GM12891 (cell line): ENCODE measurements at places on chromosomes 13 and 19.

DNA sequence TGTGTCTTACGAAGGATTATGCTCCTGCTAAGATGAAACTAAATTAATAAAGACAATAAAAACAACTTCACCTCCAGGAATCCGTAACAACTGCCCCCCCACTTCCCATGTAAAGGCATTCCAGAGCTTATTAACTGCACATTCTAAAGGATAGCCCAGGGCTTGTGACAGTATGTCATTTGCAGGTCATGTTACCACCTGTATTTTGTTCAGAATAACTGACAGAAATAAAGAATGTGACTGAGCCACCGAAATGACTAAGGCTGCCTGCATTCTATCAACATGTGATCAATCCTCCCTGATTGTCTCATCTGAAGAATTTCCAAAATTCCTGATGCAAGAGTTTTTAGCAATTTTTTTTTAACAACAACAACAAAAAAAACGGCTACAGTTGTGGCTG is 117.2 kb downstream of the MIPEP start:
- DNase-seq, result no peak

DNA sequence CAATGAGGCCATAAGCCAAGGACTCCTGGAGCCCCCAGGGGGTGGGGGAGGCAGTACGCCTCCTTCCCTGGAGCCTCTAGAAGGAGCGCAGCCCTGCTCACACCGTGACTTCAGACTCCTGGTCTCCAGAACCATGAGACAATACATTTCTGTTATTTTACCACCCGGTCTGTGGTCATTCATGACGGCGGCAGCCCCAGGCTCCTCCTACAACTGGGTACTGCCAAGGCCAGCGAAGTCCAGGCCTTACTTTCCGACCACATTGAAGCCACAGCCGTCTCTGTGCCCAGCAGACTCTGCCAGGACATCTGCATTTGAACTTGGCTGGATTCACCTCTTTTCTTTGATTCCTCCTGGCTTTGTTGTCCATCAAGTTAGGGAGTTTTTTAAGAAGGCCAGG is 10.5 kb downstream of the GNG7 start:
- no peak for DNase-seq

- no peak for DNase-seq
Measured at GRCh38 chr13:46124967-46125933, 20.4 kb upstream of the CPB2 start.

GRCh38 chr19:45973553-45974338 is at the start of gene NOVA2:
NOVA2 (minus strand) TSS chr19:45973865; CDS start chr19:45973351, 514 bp downstream.
- no peak for DNase-seq

GRCh38 chr13:100510208-100510957 is 78.2 kb downstream of the GGACT start:
- no peak for DNase-seq

GRCh38 chr13:50608370-50608769 is 235.1 kb downstream of the DLEU7 start:
- no peak for DNase-seq

DNA sequence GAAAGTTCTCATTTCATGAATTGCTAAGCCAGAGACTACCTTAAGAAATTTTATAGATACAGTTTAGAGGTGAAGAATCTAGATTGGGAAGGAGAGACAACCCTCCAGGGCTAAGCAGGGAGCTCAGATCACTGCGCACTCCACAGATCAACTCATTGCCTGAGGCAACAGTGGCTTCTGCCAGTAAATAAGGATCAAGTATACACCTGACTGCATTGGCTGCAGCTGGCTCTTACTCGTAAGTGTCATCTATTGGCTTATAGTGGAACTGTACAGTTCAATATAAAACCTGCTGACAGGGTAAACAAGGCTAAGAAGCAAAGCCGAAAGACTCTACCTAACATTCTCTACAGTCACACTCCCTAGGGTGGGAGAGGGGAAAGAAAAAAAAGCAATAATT is 18.0 kb upstream of the C1QTNF9B start:
- no peak for DNase-seq

- no peak for DNase-seq
Measured at GRCh38 chr19:49869009-49869483, 1.7 kb upstream of the PNKP start.

DNA sequence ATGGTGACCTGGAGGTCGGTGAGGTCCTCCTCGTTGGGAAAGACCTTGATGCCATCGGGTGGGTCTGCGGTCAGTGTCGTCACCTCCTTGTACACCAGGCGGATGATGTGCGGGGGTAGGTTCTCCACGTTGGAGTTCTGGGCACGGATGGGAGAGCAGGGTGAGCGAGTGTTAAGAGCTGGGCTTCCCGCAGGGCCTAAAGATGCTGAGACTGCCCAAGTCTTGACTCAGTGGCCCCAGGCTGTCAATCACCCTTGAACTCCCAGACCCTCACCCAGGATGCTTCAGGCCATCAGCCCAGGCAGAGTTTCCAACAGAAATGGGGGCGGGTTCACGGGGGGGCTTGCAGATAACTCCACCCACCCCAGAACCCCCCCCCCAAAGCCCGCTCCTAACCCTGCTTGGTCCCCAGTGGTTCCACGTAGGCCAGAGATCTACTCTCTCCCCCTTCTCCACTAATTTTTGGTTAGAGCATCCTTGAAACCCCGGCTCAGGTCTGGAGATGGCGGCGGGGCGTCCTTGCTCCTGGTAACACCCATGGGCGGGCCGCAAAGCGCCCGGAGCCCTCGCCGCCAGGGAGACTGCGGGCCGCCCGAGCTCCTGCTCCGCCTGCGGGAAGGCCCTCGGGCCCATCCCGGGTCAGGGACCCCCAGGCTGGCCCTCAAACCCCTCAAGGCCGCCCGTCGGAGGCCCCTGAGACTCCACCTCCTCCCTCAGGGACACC is 600 bp downstream of the UBE2S start:
- no peak for DNase-seq

GRCh38 chr13:33582121-33582520 is 235.8 kb upstream of the RFC3 start:
- DNase-seq, result no peak

DNA sequence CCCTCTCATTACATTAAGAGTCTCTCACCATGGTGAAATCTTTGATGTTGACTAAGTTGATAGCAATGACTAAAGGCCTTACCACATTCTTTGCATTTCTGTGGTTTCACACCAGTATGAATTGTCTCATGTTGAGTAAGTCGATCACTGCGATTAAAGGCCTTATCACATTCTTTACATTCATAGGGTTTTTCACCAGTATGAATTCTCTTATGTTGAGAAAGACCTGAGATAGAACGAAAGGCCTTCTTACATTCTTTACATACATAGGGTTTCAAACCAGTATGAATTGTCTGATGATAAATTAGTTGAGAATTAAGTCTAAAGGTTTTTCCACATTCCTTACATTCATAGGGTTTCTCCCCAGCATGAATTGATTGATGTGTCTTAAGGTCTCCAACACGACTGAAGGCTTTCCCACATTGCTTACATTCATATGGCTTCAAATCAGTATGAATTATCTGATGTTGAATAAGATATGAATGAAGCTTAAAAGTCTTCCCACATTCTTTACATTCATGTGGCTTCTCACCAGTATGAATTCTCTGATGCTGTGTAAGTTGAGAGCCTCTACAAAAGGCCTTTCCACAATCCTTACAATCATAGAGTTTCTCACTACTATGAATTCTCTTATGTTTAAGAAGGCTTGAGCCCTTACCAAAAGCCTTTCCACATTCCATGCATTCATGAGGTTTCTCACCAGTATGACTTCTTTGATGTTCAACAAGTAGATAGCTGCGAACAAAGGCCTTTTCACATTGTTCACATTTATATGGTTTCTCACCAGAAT is 45.6 kb downstream of the ZNF283 start:
- DNase-seq, result no peak

GRCh38 chr13:33349986-33350826 is 64.7 kb upstream of the STARD13 start:
- DNase-seq, result peak; percentile 19

DNA sequence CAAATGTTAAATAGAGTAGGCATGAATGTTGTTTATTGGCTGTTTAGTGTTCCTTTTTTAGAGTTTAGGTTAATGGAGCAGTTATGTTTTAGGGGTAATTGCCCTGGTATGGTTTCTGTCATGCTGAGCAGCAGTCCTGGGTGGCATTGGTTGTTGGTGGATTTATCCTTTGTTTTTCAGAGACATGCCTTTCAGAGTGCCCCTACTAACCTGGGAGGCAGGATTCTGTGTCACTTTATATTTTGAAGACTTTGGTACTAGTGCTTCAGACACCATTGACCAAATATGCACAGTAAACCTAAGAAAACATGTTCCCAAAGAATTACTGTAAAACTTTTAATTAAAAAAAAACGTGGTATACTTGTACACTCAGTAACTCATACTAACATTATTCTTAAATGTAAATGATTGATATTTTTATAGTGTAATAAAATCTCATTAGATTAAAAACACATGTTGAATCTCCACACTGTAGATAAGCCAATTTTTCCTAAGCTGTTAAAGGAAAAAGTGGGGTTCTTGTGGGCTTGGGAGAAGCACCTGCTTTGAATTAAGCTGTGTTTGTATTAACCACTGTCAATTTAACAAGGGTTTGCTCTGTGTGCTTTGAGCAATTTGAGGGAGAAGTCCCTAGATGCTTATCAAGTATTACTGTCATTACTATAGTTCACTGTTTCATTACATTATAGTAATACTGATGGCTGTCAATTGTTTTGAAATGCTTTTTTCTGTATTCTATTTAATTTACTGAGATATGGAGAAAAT is 133.2 kb downstream of the LMO7 start:
- no peak for DNase-seq

DNA sequence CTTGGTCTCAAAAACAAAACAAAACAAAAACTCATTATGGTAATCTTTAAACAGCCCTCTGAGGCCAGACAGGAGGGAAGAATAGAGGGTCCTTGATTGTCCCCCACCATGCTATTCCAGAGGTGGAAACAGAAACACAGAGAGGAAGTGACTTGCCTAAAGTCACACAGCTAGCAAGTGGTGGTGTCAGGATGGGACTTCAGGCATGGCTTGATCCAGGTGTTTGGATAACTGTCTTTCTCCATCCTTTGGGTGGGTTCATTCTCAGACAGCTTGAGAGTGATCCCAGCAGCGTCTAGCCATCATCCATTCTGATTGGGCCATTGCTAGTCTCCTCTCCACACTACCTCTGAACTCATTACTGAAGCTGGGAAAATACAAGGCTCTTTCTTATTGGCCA is 12.5 kb downstream of the COLGALT1 start:
- DNase-seq, result no peak

GRCh38 chr13:77000475-77000874 is 8.6 kb downstream of the CLN5 start:
- DNase-seq, result no peak

- no peak for DNase-seq
Measured at GRCh38 chr19:41870401-41870873, 6.6 kb upstream of the CD79A start.

DNA sequence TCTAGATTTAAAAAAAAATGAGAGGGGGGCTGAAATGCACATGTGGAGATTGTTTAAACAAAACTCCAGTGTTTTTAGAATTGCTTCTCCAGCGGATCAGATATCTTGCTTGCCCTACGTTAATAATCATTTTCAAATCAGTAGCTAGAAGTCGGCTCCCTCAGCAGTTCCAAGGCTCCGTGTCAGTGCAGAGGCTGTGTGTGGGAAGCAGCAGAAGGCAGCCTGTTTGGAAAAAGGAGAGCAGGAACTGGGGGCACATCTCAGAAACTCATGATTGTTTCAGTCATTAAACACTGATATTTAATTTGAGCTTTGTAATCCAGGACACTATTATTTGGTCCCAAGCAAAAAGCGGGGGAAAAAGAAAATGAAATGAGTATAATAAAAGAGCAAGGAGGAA is 50.9 kb downstream of the SOX21 start:
- no peak for DNase-seq

DNA sequence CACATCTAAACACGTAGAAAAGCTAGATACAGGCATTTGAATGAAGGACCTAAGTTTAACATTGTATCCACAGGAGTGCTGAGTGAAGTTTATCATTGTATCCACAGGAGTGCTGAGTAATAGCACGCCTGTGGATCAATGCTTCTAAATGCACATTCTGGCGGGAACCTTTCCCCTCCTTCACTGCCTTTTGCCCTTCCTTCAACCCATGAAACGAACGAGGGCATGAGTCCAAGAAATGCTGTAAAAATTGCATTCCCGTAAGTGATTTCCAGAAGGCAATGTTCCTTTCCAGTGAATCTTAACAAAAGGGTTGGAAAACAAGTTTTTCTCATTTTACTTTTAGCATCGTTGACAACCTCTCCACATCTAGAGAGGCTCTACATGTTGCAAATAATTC is 88.1 kb downstream of the ZDHHC20 start:
- no peak for DNase-seq

DNA sequence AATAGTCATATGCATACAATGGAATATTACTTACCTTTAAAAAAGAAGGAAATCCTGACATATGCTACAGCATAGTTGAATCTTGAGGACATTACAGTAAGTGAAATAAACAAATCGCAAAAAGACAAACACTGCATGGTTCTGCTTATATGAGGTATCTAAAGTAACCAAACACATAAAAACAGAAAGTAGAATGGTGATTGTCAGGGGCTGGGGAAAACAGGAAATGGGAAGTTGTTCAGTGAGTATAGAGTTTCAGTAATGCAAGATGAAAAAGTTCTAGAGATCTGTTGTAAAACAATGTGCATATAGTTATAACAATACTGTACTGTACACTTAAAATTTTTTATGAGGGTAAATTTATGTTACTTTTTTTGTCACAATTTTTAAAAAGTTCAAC is 219.4 kb downstream of the KLF5 start:
- no peak for DNase-seq

DNA sequence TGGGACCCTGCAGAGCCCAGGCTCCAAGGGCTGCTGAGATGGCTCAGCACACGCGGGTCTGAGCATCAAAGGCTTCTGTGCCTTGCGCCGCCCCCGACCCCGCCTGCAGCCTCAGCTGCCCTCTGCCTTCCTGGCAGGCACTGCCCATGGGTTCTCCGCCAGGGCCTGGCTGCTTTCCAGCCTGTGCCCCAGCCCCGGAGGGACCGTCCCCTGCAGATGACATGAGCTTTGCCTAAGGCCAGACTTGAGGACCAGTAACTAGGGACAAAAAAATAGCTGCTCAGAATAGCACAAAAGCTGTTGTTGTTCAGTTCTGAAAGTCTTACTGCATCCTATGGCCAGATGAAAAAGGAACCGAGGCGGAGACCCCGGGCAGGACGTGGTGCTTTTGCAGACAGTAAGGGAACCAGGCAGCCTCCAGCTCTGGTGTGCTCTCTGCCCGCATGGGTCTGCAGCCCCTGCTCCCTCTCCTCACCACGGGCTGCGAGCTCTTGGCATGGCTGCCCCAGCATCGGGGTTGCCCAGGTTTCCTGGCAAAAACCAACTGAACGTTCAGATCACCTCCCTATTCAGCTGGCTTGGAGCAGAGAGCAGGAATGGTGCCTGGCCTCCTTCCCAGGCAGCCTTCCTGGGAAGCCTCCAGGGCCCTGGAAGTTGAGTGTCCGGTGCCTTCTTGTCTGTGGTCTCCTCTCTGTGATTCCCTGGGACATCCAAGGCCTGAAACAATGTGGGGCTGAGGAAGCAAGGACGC is 12.5 kb upstream of the CFAP97D2 start:
- DNase-seq, result no peak

GRCh38 chr13:91278888-91279287 is 68.6 kb upstream of the MIR17HG start:
- DNase-seq, result no peak
